Hepatocyte (in vitro differentiated cells): ENCODE measurements at places on chromosomes 5 and 9.
A peak's percentile ranks its signal among the peaks of the same experiment; 100 is the strongest.

GRCh38 chr9:126373241-126373640 is 46.6 kb downstream of the MVB12B start:
- DNase-seq: no peak

- DNase-seq: no peak
Observed at GRCh38 chr9:81037889-81038288, 651.5 kb downstream of the TLE1 start.

DNA sequence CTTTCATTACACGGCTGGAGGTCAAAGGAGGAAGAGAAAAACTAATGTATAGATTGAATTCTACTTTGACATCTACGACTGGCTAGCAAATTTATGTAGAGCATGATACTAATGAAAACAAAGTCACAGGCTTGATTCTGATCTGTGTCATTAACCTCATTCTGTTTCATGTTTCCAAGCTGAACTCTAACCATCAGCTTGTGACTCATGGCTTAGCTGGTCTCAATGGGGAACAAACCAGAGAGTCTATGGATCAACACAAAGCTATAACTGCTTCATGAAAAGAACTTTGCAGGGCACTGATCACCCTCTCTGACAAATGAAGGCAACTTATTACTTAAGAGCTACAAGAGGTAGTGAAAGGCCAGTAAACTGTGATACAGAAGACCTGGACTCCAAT is 23.6 kb upstream of the PDE4D start:
- DNase-seq: no peak

DNA sequence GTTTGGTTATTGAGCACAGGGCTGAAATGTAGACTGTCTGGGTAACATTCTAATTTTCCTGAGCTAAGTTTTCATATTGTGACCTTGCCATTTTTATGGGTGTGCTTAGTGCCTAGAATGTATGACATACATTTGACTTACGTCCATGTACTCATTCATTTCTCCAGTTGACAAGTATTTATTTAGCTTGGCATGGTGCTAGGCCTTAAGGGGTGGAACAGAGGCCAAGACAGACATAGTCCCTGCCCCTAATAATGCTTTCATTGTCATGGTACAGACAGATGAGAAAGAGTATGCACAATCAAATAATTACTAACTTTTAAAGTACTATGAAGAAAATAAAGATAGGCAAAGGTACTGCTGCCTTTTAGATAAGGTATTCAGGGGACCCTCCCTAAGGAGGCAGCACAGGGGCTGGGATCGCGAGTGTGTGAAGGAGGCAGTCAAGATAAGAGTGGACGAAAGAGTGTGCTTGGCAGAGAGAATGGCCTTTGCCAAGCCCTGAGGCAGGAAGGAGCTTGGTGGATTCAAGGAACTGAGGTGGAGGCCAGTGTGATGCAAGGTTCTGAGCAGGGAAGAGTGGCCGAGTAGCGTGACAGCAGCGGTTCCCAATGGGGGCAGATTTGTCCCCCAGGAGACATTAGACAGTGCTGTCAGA is 128.0 kb downstream of the PIP5K1B start:
- DNase-seq: no peak

DNA sequence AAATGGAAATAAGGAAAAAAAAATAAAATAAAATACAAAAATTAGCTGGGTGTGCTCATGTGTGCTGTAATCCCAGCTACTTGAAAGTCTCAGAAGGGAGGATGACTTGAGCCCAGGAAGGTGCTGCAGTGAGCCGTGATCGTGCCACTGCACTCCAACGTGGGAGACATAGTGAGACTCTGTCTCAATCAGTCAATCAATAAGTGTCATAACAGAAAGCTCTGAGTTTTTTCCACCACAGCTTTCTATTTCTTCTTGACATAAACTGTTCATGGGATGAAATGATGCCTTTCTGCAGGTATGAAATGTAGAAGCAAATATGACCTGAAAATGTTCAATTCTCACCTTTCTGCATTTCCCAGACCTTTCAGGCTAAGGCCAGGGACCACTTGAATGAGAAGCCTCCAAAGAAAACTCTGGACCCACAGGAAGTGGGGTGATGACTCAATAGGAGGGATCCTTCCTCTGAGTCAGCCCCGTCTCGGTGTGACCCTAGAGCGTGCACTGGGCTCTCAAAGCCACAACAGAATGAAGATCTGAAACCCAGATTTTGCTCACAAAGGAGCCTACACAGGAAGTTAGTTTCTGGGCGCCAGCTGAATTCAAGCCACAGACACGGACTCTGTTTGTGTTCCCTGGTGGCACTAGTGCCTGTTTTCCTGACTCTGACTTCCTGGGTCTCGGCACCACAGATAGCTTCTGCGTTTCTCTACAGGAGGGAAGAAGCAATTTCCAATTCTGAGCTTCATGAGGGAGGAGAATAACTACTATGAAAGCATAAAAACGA is 62.0 kb downstream of the ANKH start:
- no peak for DNase-seq

- no peak for DNase-seq
Observed at GRCh38 chr5:141845371-141845851, 32.8 kb downstream of the PCDH1 start.

- DNase-seq: no peak
Observed at GRCh38 chr5:170722316-170722715, 61.2 kb upstream of the GABRP start.

GRCh38 chr5:39486361-39486760 is 61.6 kb upstream of the DAB2 start:
- no peak for DNase-seq

- no peak for DNase-seq
Observed at GRCh38 chr5:117058740-117059139, 484.1 kb upstream of the SEMA6A start.

DNA sequence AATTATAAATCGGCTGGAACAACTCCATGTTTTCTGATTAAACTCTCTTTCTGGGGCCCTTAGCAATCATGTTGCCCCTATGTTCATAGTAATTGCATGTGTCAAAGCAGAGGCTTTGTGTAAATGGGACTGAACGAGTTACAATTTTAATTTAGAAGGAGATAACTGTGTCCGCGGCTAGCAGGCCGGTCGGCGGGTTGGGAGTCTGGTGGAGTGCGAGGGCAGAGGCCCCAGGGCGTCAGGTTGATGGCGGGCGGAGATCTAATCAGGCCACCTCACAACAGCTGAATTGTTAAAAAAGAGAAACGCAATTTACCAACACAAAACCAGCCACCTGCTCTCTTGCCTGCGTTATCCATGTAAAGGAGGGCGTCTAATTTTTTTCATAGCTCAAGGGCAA is 134.9 kb upstream of the LPCAT1 start:
- no peak for DNase-seq

DNA sequence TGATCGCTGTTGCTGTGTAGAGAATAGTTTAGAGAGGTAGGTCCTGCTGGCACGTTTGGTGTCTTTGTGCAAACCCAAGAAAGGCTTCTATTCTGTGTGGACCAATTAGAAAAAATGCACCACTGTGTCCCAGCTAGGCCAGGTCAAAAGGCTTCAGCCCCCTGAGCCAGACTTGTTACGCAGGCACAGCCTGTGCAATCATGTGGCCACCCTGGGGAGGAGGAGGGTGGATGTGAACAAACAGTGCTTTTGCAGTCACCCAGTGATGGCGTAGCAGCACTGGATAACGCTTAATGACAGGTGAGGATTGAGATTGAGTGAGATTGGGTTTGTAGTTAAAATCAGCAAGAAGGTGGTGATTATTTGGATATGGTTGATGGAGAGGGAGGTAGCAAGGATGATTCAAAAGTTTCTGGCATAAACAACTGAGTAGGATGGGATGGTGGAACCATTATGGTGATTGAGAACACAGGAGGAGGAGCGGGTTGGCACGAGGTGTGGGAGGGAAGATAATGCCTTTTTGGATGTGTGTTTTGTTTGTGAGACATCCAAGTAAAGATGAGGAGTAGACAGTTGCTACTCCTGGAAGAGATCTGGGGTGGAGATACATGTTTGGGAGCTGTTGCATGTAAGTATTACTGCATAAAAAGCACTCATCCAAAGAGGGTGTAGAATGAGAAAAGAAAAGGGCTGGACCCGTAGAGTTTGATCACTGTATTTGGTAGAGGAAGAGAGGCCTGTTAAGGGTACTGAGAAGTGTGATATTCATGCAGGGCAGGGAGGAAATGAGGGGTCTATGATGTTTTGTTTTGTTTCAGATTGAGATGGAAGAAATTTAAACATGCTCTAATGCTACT is 6.7 kb downstream of the GCNT1 start:
- no peak for DNase-seq

DNA sequence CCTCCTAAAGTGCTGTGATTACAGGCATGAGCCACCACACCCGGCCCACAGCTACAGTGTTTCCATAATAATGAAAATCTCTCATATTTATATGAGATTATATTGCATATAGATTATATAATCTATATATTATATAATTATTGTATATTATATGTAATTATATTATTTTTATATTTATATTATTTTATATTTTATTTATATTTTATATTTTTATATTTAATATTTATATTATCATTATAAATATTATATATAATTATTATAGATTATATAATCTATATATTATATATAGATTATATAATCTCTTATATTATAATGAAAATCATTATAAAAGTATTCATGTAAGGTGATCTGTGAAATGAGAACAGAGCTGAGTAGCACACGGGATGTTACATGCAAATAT is 11.5 kb downstream of the ANKRD18B start:
- DNase-seq: no peak

DNA sequence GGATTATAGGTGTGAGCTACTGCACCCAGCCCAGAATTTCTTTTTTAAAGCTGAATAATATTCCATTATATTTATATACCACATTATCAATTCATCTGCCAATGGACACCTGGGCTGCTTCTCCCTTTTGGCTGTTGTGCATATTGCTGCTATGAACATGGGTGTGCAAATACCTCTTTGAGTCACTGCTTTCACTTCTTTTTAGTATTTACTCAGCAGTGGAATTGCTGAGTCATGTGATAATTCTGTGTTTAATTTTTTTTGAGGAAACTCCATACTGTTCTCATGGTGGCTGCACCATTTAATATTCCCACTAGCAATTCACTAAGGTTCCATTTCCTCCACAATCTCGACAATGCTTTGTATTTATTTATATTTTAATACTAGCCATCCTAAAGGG is 36.1 kb upstream of the KIF4B start:
- DNase-seq: no peak

DNA sequence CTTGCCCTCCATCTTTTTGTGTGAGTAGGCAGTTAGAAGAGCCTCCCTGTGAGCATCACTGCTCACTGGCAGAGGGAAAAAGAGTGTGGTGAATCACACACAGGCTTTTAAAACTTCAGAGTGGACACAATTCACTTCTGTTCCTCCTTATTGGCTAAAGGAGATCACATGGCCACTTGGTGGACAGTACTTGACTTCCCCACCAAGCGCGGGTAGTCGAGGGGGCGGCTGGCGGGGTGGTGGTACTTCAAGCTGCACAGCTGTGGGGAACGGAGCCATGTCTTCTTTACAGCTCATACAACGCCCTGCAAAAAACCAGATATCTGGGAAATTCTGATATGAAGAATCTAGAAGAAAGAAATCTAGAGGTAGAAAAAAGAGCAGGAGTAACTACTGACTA is 95.4 kb downstream of the PAM start:
- DNase-seq: no peak

DNA sequence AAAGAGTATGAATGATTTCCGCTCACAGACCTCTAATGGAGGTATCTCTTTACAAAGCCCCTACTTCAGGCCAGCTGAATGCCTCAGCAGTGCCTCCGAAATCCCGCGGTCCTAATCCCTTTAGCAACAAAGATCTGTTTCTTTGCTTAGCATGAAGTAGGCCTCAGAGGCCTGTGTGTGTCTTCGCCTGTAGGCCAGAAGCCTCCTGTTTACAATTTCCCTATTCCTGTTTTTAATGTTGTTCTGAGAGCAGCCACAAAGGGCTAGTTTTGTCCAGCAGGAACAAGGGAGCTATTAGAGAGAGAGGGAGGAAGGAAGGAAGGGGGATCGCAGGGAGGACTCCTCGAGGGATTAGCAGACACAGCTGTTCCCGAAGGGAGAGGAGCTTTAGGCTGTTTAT is 166.4 kb upstream of the SPRY4 start:
- no peak for DNase-seq

DNA sequence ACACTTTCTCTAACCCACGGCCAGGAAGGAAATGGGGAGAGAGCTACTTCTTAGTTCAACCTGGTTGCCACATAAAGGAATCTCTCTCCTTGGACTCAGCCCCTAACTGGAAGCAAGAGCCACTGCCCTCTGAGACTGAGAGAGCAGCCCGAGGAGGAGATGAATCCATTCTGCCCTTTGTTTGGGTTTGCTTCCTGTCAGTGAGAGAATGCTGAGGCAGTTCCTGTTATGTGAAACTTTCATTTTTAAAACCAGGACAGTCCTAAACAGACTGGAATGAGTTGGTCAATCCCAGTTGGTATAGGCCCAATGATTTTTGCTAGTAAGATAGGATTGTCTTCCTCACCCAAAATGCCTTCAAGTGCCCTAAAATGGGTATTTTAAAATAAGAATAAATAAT is 205.1 kb downstream of the NTRK2 start:
- DNase-seq: no peak

- DNase-seq: no peak
Observed at GRCh38 chr9:121807069-121807822, 155.8 kb downstream of the DAB2IP start.

DNA sequence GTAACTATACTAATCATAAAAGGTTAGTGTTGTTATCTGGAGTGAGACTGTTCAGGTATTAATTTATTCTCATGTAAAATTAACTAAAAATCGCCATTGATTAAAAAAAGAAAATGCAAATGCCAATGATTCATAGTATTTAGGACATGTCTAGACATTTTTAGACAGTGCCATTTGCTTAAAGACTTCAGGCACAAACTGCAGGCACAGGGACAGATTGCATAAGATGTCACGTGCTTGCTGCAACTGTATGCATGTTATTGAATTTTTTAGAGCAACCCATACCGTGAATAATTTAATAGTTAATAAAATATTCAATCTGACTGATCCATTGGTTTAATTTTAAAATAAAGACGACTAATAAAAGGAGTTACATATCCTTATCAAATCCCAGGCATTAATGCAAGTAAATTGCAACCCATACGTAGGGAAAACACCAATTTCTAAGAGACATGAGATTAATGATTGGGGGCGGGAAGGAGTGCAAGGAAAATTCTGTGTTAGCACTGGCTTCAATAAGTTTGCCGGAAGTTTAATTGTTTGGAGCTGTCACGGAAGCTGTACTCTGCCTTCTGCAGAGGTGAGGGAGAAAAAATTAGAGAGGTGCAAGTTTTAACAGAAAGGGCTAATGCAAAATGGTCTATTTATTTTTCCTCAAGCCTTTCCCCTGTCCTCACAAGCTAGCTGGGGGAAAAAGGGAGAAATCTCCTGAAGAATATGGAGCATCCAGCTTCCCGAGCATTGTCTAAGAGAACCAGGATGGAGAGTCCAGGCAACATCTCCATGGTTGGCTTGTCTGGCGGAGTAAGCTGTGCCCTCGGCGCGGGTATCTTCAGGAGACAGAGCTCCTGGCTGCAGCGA is 2.9 kb downstream of the EDIL3 start:
- DNase-seq: peak; percentile 11

- no peak for DNase-seq
Observed at GRCh38 chr5:90111364-90112032, 298.1 kb downstream of the CETN3 start.

GRCh38 chr5:67548520-67549295 is 352.1 kb upstream of the CD180 start:
- no peak for DNase-seq
